NCI-H1694 treated with DMSO at 0.1 percent for 48 hours (cell line): ENCODE measurements at places on chromosomes 7 and 10.

- DNase-seq = no peak
Measured at GRCh38 chr7:39317107-39317506, 249.1 kb upstream of the YAE1 start.

DNA sequence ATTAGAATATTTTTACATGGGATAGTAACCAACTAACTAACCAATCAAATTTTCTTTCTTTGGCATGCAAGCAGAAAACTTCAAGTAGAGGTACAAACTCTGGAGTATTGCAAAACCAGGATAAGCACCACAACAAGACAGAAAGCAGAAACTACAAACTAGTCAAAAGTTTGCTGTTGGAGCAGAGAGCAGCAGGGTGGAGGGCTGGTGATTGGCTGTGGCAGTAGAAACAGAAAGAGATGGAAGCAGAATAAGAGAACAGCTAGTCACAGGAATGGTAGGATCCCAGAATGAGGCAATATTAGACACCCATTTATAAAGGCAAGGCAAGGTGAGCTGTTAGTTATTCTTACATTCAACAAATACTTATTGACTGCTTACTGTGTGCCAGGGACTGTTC is 6.8 kb upstream of the MACC1 start:
- DNase-seq = no peak

DNA sequence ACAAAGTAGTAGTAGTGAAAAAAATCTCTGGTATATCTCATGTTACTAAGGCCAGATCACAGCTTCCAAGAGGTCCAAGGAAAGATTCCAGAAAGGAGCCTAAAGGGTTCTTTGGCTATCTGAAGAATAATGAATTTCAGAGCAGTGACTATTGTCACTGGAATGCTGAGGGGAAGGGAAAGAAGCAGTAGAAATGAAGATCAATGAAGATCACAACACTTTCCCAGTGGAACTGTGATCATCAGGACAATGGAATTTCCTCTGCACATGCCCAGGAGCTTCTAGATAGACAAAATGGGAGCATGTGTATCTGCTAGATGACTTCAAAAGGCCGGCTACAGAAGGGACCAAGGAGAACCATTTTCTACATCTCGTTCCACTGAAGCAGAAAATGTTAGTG is 219.5 kb upstream of the PHYHIPL start:
- no peak for DNase-seq

DNA sequence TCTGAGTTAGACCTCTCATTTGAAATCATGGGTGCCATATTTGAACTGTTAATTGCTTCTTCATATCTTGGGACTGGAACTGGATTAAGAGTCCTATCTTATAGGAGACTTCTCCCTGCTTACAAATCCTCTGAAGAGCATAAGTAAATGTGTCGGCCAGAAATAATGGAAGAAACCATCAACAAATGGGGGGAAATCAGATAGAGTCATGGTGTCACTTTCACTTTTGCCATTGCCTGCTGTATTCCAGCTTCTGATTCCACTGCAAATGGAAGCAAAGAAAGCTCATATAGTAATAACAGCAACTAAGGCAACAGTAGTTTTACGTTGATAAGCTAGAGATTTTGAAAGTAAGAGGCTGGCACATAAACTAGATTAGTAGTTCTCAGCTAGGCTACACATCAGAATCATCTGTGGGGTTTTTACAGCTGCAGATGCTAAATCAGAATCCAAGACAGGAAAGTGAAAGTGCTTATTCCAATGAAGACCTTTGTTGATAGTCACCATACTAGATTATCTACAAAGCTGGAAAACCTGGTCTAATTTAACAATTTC is 12.3 kb upstream of the CRPPA start:
- DNase-seq = no peak

DNA sequence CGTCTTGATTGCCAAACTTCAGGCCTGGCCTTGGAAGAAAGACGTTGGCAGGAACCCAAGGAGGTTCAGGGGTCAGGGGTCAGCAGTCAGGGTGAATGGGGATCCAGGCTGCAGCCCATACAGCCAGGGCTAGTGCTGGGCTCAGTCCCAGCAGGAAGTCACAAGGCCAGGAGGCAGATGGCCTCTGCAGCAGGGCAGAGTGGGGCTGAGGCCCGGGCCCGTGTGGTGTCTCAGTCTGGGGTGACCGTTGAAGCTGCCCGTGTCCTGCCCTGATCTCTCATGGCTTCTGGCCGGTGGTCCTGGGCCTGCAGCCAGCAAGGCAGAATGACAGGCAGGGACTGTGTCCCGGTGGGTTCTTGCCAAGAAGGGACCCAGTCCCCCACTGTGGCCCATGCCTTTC is 26.6 kb upstream of the PURB start:
- DNase-seq = no peak

DNA sequence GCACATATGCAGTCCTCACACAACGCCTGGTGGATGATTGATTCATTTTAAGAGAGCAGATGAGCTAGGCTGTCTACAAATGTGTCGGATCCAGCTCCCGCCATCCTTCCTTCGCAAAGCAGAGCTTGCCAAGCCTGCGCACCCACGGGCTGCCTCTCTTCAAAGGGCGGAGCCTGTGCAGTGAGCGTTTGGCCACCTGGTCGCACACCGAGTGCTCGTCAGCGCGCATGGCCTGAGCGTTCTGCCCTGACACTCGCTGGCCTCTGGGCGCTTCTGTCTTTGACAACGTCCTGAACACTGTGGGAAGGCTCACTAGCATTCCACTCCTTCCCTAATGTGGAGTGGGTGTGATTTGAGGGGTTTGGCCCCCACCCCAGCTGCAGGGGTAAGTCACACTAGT is 47.1 kb upstream of the TMEM72 start:
- DNase-seq = peak; percentile 30

DNA sequence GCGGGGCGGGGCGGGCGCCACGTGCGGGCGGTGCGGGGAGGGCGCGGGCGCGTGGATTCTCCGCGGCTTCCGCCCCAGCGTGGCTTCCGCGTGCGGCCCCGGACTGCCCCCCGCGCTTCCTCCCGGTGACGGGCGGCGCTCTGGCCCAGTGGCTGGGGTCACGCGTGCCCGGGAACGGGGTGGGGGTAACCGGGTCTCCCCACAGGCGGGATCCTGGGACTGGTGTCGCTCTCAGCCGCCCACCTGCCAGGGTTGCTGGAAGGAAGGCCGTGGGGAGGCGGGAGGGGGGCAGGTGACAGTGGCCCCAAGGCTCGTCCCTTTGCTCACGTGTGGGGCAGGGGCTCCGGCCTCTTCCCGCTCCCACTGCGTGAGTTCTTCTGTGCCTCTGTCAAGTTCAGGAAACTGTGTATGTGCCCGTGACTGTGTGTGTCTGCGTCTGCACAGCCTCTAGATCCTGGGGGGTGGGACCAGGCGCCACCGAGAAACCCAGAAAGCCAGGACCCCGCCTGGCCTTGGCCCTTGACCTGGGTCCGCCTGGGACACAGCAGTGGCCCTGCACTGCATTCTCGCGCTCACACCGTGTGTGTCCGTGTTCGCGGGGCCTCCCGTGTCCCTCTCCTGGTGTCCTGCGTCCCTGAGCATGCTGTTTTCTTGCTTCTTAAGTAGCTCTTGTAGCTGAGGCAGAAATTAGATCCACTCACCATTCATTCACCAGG is 919 bp downstream of the MAFK start:
- DNase-seq = no peak

GRCh38 chr7:137989590-137989989 is 12.3 kb downstream of the CREB3L2 start:
- no peak for DNase-seq

- DNase-seq = no peak
Measured at GRCh38 chr7:90816511-90817142, 220.5 kb downstream of the CDK14 start.

DNA sequence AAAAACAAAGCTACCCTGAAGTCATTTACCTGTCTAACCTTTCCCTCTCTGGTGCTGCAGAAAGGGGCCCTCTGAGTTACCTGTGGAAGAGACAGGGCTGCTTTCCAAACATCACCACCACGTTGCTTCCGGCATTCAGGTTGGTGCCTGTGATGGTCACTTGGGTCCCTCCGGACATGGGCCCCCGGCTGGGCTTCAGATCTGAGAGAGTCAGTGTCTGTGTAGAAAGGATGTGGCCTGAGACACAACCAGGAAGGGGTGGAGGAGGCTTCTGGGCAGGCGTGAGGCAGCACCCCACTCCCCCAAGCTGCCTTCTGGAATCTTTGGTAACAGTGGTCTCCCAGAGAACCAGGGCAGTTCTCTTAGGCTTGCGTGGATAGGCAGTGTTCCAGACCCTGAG is 388.9 kb downstream of the PLXNA4 start:
- DNase-seq = no peak

GRCh38 chr7:89908736-89909135 is 245.5 kb upstream of the STEAP1 start:
- DNase-seq = no peak

DNA sequence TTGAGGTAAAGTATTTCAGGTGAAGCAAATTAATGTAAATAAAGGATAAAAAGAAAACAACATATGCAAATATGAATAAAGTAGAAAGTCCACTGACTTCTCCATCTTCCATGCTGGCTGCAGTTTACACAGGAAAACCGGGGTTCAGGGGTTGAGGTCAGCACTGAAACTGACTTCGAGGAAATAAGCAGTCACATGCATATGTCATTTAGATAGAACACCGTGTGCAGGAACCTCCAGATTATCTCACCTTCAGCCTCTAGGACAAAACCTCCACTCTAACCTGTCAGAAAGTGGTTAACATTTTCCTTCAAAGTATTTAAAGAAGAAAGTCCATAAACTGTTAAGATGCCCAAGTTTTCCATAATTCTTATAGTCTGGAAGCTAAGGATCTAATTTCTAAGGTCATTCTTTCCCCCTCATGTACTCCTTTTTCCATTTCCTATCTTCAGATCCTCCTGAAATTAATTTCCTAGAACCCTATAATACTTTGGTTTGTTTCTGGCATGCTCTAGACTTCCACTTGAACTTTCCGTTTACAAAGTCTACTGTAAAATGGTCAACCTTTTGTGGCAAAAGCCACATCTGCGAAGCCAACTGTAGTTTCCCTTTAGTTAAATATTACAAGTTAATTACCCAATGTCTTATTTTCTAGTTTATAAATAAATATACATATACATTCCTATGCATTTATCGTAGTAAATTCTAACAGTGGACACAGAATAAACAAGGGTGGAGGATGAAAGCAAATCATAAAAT is 173.3 kb downstream of the RAPGEF5 start:
- DNase-seq = no peak

- DNase-seq = no peak
Measured at GRCh38 chr7:84783141-84783778, 403.6 kb downstream of the SEMA3D start.

- no peak for DNase-seq
Measured at GRCh38 chr7:66452165-66452564, 176.5 kb upstream of the KCTD7 start.

- no peak for DNase-seq
Measured at GRCh38 chr7:68925241-68925640, 673.0 kb upstream of the AUTS2 start.

GRCh38 chr10:130744631-130745030 is 566.9 kb downstream of the TCERG1L start:
- DNase-seq = no peak

GRCh38 chr7:158444501-158445420 is 142.9 kb downstream of the PTPRN2 start:
- no peak for DNase-seq

DNA sequence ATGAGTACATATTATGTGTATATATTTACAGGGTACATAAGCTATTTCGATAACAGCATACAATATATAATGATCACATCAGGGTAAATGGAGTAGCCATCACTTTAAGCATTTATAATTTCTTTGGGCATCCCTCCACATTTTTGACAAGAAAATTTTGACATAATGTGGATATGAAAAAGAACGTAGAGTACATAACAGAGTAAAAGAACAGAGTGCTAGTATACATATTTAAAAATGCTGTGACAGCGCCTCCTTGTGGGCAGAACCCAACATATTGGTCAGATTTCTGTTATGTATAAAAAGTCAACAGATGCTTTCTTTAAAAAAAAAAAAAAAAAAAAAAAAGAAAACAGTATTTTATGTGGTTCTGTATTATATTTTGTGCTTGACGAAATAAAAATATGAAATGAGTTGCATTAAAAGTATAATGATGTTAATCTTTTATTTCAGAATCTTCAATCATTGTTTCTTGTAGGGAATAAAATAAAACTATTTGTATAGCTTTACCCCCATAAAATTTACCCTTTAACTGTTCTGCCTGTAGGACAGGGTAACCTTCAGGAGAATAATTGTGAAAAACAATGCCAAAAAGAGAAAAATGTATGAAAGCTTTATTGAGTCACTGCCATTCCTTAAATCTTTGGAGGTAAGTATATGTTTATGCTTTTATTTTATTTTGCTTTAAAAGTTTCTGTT is 18.3 kb upstream of the HBP1 start:
- DNase-seq = peak; percentile 83

DNA sequence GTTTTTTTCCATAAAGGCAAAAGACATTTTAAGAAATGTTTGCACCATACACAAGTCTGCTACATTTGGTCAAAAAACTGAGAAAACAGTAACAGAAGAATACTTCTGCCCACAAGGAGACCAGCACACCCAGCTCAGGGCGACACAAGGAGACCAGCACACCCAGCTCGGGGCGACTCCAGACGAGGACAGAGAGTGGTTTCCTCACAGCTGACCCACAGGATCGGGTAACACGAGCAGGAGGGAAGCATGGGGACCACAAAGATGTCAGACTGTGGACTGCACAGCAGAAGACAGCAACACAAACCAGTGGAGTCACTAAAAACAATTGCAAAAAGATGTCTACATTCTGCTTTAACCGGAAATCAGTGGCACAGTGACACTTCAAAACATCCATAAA is 237.6 kb downstream of the DIP2C start:
- DNase-seq = no peak

GRCh38 chr10:84825330-84825729 is 496.9 kb downstream of the CCSER2 start:
- DNase-seq = no peak

- DNase-seq = no peak
Measured at GRCh38 chr10:104941662-104942061, 300.6 kb downstream of the SORCS3 start.

DNA sequence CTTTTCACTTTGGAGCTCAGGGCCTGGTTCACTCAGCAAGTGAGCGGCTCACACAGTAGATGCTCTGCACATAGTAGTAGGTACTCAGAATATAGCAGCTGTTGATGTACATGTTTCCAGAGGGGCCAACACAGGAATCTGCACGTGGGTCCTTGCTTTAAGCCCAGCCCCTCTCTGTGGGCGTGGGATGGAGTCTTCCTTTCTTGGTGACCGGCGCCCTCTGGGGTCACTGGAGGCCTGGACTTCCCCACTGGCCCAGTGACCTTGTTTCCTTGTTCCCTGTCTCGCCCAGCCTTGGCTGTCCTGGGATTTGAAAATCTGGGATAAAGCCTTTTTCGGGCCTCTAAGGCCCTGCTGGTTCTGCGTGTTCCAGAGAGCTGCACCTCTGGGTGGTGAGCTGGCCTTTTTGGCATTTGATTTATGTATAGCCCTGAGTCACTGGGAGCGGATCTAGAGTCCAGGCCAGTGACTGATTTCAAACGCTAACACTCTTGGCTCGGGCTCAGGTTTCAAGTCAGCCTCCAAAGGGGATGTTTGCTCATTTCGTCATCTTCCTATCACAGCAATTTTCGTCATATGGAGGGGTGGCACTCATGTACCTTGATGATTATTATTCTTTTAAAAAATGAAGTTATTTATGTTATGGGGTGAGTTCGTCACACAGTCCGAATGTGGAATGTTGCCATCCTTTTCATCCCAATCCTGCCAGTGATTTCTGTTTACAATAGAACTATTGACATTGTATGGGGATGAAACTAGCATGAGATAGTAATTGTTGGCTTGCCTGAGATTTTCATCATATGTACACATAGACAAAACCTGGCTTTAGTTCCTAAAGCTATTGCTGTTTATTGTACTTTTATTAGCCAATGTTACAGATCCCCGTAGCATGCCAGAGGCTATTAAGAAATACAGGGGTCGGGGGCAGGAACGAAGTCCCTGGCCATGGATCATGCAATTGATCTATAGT is 65.5 kb downstream of the CUX1 start:
- DNase-seq = no peak

- DNase-seq = no peak
Measured at GRCh38 chr7:132533916-132534315, 42.4 kb downstream of the PLXNA4 start.
